ENCODE measurements at places on chromosomes 12 and 14.

GRCh38 chr12:128444598-128444997 is 177.6 kb downstream of the TMEM132C start:
- DNase-seq = no peak

GRCh38 chr14:52840877-52841276 is 49.5 kb upstream of the GNPNAT1 start:
- DNase-seq = no peak

DNA sequence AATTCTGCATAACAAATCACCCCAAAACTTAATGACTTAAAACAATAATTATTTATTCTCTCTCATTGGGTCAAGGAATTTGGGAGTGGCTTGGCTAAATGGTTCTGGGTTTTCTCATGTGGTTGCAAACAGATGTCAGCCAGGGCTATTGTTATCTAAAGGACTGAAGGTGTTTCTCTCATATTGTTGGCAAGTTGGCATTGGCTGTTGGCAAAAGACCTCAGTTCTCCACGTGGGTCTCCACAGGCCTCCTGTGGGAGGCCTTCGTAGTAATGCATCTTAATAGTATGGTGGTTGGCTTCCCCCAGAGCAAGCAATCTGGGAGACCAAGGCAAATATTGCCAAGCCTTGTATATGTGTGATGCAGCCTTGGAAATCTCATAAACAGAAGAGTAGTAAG is 14.4 kb downstream of the GALNT16 start:
- no peak for DNase-seq

DNA sequence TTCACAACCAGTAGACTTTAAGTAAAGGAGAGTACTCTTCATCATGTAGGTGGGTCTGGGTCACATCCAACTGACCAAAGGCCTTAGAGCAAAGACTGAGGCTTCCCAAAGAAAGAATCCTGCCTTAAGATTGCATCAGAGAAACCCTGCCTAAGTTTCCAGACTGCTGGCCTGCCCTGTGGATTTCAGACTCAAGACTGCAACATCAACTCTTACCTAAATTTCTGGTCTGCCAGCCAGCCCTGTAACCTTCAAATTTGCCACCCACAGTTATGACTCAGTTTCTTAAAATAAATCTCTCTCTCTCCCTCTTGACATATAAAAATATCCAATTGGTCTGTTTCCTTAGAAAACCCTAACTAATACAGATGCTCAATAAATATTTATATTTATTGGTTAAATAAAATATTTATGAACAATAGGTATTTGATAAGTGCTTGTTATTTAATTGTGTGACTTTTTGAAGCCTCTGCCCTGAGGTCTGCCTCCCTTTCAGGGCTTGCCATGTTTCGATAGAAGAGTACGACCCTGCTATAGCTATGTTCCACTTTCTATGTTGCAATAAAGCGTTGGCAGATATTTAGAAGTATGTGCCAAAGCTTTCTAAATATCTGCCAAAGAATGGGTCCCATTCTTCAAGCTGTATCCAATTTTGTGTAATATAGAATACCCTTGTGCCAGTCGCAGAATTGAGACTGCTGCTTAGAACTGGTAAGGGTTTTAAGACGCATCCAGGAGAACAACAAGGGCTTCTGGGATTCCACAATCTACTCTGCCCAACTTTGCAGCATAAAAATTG is 65.7 kb downstream of the TMEM30B start:
- no peak for DNase-seq
